ENCODE measurements at places on chromosomes 2 and 18.

GRCh38 chr18:42068030-42068429, 113.0 kb downstream of the PIK3C3 start:
- ATAC-seq = no peak

- no peak for ATAC-seq
Observed at GRCh38 chr18:29660777-29661176, 1381.8 kb downstream of the DSC3 start.

- no peak for ATAC-seq
Observed at GRCh38 chr18:36467614-36468013, 170.1 kb downstream of the FHOD3 start.

DNA sequence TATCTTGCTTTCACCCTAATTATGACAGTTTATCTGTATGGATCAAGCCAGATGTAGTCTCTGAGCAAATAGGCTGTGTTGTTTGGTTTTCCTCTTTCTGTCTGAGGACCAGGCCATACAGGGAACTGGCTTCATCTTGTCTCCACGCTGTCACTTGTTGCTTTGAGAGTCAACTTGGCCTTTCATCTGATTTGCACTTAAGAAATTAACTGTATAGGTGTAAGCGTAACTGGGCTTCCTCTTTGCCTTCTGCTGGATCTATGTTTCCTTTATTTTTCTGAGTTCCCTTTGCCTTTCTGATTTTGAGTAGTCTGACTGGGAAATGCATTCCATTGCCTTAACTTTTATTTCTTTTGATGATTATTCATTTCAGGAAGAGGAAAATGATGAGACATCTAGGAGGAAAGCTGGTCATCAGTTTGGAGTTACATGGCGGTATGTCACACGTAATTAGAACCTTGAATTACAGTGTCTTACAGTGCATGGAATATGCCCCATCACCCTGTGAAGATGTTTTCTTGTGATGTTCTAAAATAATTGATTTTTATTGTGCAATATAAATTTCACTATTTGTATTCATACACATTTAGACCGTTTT, 17.4 kb downstream of the PTCD3 start:
- no peak for ATAC-seq

DNA sequence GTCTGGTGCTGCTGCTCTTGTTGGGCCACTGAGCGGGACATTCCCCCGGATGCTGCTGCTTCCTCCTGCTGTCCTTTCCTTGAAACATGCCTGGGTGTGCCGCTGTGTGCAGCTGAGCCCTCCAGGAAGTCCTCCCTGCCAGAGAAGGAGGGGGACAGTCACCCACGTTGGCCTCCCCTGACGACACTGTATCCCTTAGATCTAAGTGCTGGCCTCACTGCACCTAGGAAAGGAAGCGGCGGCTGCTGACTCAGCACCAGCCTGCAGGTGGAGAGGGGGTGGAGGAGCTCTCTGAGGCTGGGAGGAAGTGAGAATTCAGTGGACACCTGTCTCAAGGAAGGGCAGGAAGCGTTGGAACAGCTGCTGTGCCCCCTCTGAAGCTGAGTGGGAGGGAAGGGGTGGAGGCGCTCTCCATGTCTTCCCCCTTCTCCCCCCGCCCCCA, 239.8 kb downstream of the HAUS1 start:
- ATAC-seq = peak; percentile 79

DNA sequence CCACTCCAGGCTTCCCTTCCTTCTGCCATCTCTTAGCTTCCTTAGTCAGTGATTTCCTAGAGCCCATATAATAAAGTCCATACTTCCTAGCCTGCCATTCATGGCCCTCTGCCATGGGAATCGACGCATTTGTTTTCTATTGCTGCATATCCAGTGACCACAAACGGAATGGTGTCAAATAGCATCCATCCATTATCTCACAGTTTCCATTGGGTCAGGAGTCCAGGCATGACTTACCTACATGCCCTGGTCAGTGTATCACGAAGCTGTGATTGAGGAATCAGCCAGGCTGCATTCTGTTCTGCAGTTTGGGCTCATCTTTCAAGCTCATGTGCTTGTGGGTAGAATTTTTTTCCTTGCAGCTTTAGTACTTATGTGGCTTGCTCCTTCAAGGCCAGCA, 209.7 kb upstream of the EPAS1 start:
- ATAC-seq = no peak

DNA sequence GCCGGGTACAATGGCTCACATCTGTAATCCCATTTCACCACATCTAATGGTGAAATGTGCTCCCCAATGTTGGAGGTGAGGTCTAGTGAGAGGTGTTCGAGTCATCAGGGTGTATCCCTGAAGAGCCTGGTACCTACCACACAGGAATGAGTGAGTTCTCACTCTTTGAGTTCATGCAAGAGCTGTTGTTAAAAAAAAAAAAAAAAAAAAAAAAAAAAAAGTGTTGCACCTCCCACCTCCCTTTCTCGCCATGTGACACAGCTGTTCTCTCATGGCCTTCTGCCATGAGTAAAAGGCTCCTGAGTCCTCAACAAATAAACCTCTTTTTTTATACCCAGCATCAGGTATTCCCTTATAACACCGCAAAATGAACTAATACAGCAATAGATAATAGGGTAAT, 106.3 kb downstream of the C2orf74 start:
- ATAC-seq = no peak

- ATAC-seq = no peak
Observed at GRCh38 chr2:105005181-105005951, 32.5 kb upstream of the MRPS9 start.

DNA sequence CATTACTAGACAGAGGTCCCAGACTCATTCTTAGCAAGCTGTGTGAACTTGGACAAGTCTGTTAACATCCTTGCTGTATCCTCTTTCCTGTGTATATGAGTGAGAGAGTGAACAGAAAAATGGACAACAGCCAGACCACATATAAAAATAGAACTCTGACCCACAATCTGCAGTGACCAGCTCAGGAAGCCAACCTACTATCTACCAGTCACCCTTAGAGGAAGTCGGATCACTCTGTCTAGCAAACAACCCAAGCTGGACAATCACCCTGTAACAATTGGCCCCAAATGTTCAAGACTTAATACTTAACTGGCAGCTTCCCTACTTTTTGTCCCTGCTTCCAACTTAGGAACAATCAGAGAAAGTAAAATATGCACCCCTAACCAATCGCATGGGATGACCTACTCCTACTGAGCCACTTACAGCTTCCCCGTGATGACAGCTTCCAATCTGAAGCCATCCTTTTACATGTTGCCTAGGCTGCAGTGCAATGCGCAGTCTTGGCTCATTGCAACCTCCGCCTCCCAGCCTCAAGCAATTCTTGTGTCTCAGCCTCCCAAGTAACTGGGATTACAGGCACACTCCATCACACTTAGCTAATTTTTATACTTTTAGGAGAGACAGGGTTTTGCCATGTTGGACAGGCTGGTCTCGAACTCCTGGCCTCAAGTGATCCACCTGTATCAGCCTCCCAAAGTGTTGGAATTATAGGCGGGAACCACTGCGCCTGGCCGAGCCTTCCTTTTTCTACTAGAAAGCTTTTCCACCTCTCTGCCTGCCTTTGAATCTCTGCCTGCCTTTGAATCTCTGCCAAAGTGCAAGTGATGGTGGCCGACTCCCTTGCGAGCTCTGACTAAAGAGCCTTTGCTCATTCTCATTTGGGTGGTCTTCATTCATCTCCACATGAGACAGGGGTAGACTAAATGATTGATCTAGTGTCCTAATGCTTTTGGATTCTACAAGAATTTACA, 158.3 kb upstream of the NDUFV2 start:
- no peak for ATAC-seq

DNA sequence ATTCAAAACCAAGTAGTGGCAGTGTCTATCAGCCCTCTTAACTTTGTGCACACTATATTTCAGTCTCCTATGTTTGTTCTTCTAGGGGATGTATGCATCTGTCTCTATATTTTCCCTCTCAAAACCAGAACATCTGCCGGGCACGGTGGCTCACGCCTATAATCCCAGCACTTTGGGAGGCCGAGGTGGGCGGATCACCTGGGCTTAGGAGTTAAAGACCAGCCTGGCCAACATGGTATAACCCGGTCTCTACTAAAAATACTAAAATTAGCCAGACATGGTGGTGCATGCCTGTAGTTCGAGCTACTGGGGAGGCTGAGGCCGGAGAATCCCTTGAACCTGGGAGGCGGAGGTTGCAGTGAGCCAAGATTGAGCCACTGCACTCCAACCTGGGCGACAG, 9.9 kb upstream of the GAREM2 start:
- no peak for ATAC-seq

- no peak for ATAC-seq
Observed at GRCh38 chr18:70176537-70176936, 28.9 kb downstream of the RTTN start.

- ATAC-seq = no peak
Observed at GRCh38 chr2:70663411-70663810, 104.6 kb downstream of the ADD2 start.

- ATAC-seq = no peak
Observed at GRCh38 chr18:67134911-67135310, 381.6 kb downstream of the DSEL start.

DNA sequence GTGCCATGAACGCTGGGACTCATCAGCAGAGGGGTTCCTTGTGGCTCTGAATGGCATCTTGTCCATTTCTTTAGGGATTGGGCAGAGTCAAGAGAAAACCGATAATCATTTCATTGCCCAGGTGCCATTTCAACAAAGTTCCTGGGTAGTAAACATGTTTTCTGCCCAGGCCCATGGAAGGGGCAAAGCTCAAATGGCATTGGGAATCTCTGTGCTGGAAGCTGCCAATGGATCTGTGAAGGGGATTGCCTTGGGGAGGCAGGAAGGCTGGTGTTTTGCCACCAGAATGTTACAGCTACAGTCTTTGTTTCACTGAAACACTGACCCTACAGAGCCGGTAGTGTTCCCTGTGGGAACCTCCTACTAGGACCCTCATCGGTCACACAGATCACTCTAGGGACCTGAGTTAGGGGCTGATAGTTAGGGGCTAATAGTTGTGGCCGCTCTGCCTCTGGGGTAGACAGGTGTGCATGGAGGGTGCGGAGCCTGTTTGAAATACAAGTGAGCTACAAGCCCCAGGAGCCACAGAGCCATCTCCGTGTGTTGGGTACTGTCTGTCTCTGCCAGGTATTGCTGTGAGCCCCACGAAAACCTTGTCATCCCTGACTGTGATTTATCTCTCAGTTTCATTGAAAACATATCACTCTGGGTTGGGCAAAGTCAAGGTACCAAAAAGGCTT, 224.4 kb upstream of the COPS8 start:
- ATAC-seq = no peak

DNA sequence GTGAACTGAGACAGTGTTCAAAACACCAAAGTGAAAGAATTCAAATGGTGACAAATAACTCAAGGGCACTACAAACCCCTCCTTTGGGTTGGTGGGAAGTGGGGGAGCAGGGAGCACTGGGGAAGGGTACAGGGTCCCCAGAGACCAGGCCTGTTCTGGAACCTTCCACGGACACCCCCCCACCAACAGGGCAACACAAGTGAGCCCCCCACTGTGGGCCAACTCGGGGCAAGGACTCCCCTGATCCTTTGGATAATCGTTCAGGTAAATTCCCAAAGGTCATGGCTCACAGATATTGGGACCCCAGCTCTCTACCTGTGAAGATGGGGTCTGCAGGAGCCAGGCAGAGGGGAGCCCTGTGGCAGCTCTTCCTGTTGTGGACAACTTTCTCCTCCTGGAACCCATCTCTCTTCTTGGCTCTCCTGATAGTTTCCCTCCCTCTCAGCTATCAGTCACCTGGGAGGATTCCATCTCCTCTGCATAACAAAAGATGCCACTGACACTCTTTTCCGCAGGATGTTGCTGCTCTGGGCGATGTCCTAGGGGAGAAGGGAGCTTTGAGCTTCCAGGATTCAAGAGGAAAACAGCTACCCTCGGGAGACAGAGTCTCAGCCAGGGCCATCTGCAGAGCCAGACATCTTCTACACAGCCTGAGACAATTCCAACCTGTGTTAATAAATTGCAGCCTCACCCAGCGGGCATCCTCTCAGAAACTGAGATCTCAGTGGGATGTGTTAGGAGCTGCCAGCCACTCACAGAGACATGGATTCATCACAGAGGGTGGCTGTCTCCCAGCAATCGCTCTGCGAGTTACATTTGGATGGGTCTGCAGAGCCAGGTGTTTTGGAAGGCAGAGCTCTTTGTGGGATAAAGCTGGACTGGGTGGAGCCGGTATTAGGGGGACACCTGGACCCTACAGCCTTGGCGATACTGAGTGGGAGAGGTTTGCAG, 35.4 kb downstream of the MBP start:
- no peak for ATAC-seq

DNA sequence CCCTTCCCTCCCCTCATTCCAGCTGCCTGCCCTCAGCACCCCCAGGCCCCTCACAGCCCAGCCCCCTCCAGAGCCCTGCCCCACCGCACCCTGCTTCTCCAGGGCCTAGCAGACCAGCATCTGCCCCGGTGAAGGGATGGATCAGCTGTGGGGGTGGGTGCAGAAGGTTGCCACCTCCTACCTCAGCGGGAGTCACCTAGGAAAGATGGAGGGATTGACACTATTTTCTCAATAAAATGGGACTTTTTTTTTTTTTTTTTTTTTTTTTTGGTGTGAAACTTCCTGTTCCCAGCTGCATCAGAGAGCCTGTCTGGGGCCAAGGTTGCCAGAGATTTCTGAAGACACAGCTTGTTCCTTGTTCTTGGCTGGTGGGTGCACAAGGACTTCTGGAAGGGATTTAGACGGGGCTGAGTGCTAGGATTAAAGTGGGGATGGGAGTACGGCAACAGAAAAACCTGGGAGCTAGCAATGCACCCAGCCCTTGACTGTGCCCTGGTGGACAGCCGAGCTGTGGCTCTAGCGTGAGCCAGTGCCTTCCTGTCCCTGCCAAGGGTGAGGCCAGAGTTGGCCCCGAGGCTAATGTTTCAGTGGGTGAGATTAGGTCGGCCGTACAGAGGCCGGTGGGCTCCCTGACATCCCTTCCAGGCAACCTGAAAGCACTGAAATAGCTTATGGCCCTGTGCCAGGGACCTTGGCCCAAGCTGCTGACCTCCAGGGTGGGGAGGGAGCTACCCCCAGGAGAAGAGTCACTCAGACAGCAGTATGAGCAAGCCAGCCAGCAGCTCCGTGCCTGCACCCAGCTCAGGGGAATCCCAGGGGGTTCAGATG, 4.6 kb downstream of the B3GNT7 start:
- no peak for ATAC-seq

GRCh38 chr18:63963615-63964256, 6.1 kb upstream of the SERPINB8 start:
- peak; percentile 59 for ATAC-seq

DNA sequence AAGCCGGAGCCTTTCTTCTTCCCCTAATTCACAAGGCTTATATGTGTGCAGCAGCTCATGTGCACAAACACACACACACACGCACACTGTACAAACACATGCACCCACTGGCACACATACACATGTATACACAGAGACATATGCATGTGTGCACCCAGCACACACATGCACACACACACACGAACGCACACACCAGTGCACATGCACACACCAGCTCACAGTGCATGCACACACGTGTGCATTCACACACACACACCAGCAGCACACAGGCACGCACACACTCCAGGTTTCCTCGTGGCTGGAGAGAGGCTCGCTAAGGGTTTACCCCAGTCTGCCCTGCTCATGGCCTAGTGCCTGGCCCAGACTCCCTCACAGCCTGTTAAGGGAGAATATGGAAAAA, 234.0 kb downstream of the EIPR1 start:
- no peak for ATAC-seq

DNA sequence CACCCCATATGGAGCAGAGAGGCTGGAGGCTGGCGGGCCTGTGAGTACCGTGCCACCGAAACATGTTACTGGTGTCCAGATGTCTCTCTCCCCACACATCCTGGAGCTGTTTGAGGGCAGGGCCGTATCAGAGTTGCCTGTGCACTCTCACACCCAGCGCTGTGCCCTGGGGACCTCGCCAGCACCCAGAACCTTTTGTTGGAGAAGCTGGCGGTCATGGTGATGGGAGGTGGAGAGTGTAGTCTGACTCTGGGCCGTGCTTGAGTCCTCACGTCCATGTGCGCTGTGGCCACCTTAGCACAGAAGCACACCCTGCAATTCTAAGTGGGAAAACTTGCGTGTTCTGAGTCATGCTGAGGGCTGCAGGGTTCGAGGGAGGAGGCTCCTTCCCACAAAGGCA, 259.2 kb downstream of the NDUFA10 start:
- no peak for ATAC-seq

All from stimulated activated memory B cell treated with anti-CD40 and anti-IgM and Interleukin-4, amounts not matched to agents 10 μg/mL and 1 μg/mL and 100 μg/mL, for 72 hours (primary cell).